Transverse colon (tissue), 4 donors: ENCODE measurements at places on chromosomes 6 and 20. TPM values are rescaled to one million over a fixed set of nuclear protein-coding genes. Genes with fewer than 3 reads are reported as not detected.

Gene PRND
- total RNA-seq = not detected

Gene ACTL10
- total RNA-seq = not detected

Gene OPN5
- total RNA-seq = not detected

Gene TTLL9
- total RNA-seq = not detected

Gene TREML2
- total RNA-seq = 0.64 TPM

Gene DTNBP1
- 20.3 TPM for total RNA-seq

Gene FOXC1
- 0.75 TPM for total RNA-seq

Gene SLPI
- total RNA-seq = 18.5 TPM

Gene LY86
- not detected for total RNA-seq

Gene ZNF217
- total RNA-seq = 43.8 TPM

Gene CFAP206
- not detected for total RNA-seq

Gene TP53TG5
- total RNA-seq = 0.14 TPM

Gene PSORS1C1
- total RNA-seq = 17.2 TPM

Gene ANGPT4
- total RNA-seq = not detected

Gene TRAM2
- total RNA-seq = 14.1 TPM

Gene SLC29A1
- 34.0 TPM for total RNA-seq

Gene HRH3
- total RNA-seq = not detected

Gene RCAN2
- total RNA-seq = 7.4 TPM

Gene CEP250
- total RNA-seq = 29.2 TPM

Gene CRISP2
- not detected for total RNA-seq

Gene CST4
- total RNA-seq = not detected

Gene WFDC2
- total RNA-seq = 11.0 TPM

Gene SLC26A8
- total RNA-seq = not detected

Gene SOX12
- total RNA-seq = 2.0 TPM

Gene PDRG1
- 9.2 TPM for total RNA-seq

Gene EYA4
- not detected for total RNA-seq

Gene FRS3
- total RNA-seq = 4.5 TPM

Gene GRIK2
- 4.0 TPM for total RNA-seq

Gene CST1
- not detected for total RNA-seq

Gene SEL1L2
- total RNA-seq = not detected

Gene NEDD9
- total RNA-seq = 68.6 TPM

Gene GPR63
- total RNA-seq = not detected

Gene C4B
- total RNA-seq = 87.5 TPM

Gene B3GALT4
- total RNA-seq = 39.4 TPM

Gene RFX6
- 3.8 TPM for total RNA-seq

Gene LY6G5C
- 2.2 TPM for total RNA-seq

Gene PMEPA1
- 6.4 TPM for total RNA-seq

Gene HNF4A
- total RNA-seq = 471 TPM

Gene LY6G6F
- total RNA-seq = not detected

Gene PHF20
- 32.2 TPM for total RNA-seq

Gene MUC21
- not detected for total RNA-seq

Gene PRL
- total RNA-seq = not detected

Gene SIM1
- total RNA-seq = not detected

Gene SPTLC3
- total RNA-seq = 7.9 TPM

Gene FGD2
- total RNA-seq = 19.1 TPM

Gene NKAIN2
- total RNA-seq = not detected

Gene SYNDIG1
- not detected for total RNA-seq

Gene CYP24A1
- total RNA-seq = not detected

Gene THBS2
- 19.1 TPM for total RNA-seq

Gene SLA2
- total RNA-seq = 2.6 TPM

Gene BANF2
- not detected for total RNA-seq

Gene LHFPL5
- not detected for total RNA-seq

Gene PRPH2
- total RNA-seq = 0.32 TPM

Gene SLC22A2
- not detected for total RNA-seq

Gene MMP24
- 0.82 TPM for total RNA-seq

Gene SDCBP2
- 427 TPM for total RNA-seq

Gene PAK5
- not detected for total RNA-seq

Gene BHLHE23
- total RNA-seq = not detected
